ENCODE measurements at places on chromosomes 2 and 18. TPM values are rescaled to one million over a fixed set of nuclear protein-coding genes. Genes with fewer than 3 reads are reported as not detected.

The ZSCAN30 gene
- total RNA-seq = 16.6 TPM

The POTEJ gene
- not detected for total RNA-seq

The REG3G gene
- total RNA-seq = not detected

The CELF4 gene
- not detected for total RNA-seq

The GRB14 gene
- total RNA-seq = 0.88 TPM

The MARCHF7 gene
- total RNA-seq = 102 TPM

The TEX44 gene
- total RNA-seq = not detected

The AKAIN1 gene
- total RNA-seq = not detected

The ABCG5 gene
- not detected for total RNA-seq

The SAG gene
- not detected for total RNA-seq

The TOGARAM2 gene
- 0.72 TPM for total RNA-seq

DNA sequence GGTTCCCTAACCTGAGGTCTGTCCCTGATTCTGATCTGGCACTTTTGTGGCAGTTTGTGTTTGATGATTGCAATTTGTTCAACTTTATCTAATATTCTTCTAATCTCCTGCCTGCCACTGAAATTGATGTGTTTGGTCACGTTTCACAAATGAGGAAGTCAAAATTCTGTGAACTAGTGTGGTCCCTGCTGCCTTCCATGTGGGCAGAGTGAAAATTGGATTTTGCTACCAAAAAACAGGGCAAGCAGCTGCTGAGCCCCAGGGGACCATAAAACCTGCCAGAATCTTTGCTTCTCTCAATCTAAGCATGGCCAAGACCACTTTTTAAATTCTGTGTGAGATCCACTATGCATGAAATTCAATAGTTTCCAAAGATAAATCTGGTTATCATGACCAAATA is 195.5 kb upstream of the CYRIA start:
- H3K4me3 ChIP-seq = no peak overlapping the region
- DNase-seq = no peak
- no peaks in the 10 kb centered on the region for H3K4me1 ChIP-seq
- no peaks in the 10 kb centered on the region for H3K36me3 ChIP-seq
- no peak overlapping the region for H3K27ac ChIP-seq

- no peaks in the 10 kb centered on the region for H3K27me3 ChIP-seq
- peak overlapping the region; percentile 80 for H3K27ac ChIP-seq
- no peaks in the 10 kb centered on the region for H3K36me3 ChIP-seq
- no peak overlapping the region for H3K4me3 ChIP-seq
- peak; percentile 80 for DNase-seq
- peaks cover 37% of the 10 kb centered on the region for H3K4me1 ChIP-seq
Observed at GRCh38 chr18:9825571-9826073, 60.2 kb upstream of the TXNDC2 start.

GRCh38 chr18:47936952-47937351 is 6.5 kb upstream of the SMAD2 start:
- no peaks in the 10 kb centered on the region for H3K36me3 ChIP-seq
- no peak overlapping the region for H3K4me3 ChIP-seq
- H3K27me3 ChIP-seq = peaks cover 39% of the 10 kb centered on the region
- no peaks in the 10 kb centered on the region for H3K4me1 ChIP-seq
- no peak overlapping the region for H3K27ac ChIP-seq

DNA sequence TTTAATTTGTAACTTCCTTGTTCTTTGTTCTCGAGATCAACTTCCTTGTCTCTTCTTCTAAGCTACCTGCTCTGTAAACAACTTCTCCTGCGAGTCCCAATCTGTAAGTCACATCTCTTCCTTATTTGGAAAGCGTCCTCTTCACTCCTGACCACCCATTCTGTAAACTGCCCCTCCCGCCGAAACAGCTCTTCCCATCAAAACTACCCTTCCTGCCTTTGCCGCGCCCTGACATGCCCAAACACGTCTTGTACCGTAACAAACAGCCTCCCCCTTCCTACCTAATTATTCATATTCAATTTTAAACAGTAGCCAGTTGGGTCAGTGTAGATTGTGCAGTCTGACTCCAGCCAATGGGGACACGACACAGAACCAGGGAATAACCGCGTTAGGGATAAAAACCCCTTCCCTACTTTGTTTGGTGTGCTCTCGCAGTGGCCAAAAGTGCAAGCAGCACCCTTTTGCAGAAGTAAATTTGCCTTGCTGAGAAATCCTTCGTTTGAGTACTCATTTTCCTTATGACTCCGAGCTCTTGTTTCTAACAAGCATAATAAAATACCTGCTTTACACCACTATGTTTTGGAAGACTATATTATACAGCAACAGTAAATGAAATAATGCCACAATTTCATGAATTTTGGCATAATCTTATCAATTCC is 39.8 kb downstream of the PIAS2 start:
- no peaks in the 10 kb centered on the region for H3K36me3 ChIP-seq
- no peaks in the 10 kb centered on the region for H3K27me3 ChIP-seq
- no peaks in the 10 kb centered on the region for H3K4me1 ChIP-seq

GRCh38 chr18:8300751-8301410 is 308.4 kb upstream of the RAB12 start:
- no peaks in the 10 kb centered on the region for H3K36me3 ChIP-seq
- H3K27me3 ChIP-seq = no peaks in the 10 kb centered on the region
- H3K4me1 ChIP-seq = peaks cover 13% of the 10 kb centered on the region
- H3K4me3 ChIP-seq = no peak overlapping the region

- DNase-seq = no peak
- H3K36me3 ChIP-seq = no peaks in the 10 kb centered on the region
- H3K27ac ChIP-seq = no peak overlapping the region
- peaks cover 48% of the 10 kb centered on the region for H3K4me1 ChIP-seq
- H3K27me3 ChIP-seq = no peaks in the 10 kb centered on the region
- peak overlapping the region; percentile 92 for H3K4me3 ChIP-seq
Observed at GRCh38 chr2:39434233-39434897, 2.7 kb downstream of the MAP4K3 start.

DNA sequence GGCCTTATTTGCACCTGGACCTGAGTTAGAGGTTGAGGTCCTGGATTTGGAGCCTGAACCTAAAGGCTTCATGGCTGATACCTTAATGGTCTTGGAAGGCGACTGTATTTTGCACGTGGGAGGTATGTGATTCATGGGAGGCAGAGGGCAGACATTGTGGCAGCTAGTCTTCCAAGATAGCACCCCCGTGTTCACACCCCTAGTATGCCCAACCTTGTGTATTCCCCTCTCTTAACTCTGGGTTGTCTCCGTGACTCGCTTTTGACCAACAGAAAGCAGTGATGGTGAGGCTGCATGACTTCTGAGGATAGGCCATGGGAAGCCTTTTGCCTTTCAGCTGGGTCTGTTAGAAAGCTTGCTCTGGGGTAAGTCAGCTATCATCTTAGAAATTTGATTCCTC is 45.8 kb upstream of the HAAO start:
- no peak overlapping the region for H3K4me3 ChIP-seq
- no peak overlapping the region for H3K27ac ChIP-seq

- H3K36me3 ChIP-seq = no peaks in the 10 kb centered on the region
- DNase-seq = peak; percentile 93
- H3K27ac ChIP-seq = peak overlapping the region; percentile 39
- H3K4me3 ChIP-seq = no peak overlapping the region
Observed at GRCh38 chr2:24855726-24856125, 62.5 kb downstream of the CENPO start.

DNA sequence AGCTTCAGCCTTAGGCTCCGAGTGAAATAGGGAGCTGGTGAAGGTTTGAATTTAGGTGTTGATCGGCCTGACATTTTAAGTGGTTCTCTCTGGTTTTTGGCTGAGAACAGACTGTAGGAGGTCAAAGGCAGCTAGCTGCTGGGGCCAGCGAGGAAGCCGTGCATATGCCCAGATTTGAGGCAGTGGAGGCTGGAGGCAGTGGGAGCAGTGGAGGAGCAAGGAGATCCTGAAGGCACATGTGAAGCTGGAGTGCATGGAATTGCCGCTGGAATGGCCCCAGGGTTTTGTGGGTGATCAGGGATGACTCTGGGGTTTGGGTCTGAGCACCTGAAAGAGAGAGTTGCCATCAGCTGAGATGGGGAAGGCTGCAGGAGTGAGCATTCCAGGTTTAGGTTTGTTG is 25.1 kb downstream of the STEAP3 start:
- peak overlapping the region; percentile 36 for H3K27ac ChIP-seq
- DNase-seq = peak; percentile 52

DNA sequence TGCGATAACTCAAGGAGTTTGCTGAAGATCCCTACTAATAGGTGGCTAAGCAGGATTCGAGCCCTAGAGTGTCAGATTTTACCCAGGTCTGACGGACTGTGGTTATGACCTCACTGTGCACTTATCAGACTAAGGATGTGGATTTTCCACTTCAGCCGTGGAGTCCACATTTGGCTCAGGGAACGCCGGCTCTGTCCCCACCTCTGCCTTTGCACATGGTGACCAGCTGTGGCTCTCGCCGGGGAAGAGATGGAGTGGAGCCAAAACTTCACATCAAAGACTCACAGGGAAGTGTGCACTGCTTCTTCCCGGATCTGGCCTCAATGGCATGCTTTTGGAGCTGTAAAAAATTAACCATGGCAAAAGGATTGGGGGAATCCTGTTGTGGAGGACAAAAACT is 249.3 kb upstream of the APCDD1 start:
- no peaks in the 10 kb centered on the region for H3K36me3 ChIP-seq
- DNase-seq = no peak
- H3K27me3 ChIP-seq = peaks cover 5% of the 10 kb centered on the region
- H3K27ac ChIP-seq = no peak overlapping the region
- H3K4me1 ChIP-seq = no peaks in the 10 kb centered on the region
- no peak overlapping the region for H3K4me3 ChIP-seq

DNA sequence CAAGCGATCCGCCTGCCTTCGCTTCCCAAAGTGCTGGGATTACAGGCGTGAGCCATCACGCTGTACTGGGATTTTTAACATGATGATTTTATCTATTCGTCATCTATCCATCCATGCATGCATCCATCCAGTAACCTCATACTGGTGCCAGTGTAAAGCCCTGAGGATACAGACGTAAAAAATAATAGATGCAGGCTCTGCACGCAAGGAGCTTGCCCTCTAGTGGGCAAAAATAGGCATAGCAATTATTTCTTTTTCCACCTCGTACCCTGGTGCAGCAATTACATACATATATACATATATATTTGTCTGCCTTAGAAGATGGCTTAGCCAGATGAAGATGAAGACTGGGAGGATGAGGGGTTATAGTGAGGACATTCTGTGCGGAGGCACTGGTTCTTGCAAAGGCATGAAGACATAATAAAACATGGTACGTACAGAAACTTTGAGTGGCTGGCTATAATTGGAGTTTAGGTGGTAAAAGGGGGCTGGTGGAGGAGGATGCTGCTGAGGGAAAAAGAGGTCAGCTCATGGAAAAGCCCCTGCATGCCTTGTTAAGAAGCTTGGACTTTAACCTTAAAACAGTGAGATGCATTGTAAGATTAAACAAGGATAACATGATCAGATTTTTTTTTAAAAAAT is 19.6 kb upstream of the RPIA start:
- H3K27ac ChIP-seq = no peak overlapping the region
- H3K36me3 ChIP-seq = no peaks in the 10 kb centered on the region
- H3K4me3 ChIP-seq = no peak overlapping the region
- peak; percentile 85 for DNase-seq
- H3K4me1 ChIP-seq = peaks cover 2% of the 10 kb centered on the region

DNA sequence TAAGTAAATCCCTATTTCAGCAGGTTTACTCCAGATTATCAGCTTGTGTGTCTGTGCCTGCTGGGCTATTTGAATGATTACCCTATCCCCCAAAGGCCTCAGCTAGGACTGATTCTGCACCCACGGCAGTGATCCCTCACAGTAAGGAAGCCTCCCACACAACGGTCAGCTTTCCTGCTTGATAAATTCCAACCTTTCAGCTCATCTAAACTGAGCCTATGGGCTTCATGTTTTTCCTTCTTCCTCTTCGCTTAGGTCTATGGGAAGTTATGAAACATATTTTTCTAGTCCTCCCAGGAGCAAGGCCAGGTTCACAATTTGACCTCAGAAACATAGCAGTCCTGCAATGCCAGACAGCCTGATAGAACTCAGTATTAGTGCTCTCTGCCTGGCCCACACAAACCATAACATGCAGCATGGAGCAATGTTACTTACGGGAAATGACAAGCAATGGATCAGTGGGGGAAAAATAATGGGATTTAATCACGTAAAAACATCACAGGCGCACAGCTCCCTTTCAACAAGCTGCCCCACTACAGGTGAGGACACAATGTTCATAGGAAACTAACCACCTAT is 170.9 kb downstream of the ZNF521 start:
- H3K36me3 ChIP-seq = no peaks in the 10 kb centered on the region
- no peaks in the 10 kb centered on the region for H3K27me3 ChIP-seq
- DNase-seq = no peak
- H3K27ac ChIP-seq = no peak overlapping the region

DNA sequence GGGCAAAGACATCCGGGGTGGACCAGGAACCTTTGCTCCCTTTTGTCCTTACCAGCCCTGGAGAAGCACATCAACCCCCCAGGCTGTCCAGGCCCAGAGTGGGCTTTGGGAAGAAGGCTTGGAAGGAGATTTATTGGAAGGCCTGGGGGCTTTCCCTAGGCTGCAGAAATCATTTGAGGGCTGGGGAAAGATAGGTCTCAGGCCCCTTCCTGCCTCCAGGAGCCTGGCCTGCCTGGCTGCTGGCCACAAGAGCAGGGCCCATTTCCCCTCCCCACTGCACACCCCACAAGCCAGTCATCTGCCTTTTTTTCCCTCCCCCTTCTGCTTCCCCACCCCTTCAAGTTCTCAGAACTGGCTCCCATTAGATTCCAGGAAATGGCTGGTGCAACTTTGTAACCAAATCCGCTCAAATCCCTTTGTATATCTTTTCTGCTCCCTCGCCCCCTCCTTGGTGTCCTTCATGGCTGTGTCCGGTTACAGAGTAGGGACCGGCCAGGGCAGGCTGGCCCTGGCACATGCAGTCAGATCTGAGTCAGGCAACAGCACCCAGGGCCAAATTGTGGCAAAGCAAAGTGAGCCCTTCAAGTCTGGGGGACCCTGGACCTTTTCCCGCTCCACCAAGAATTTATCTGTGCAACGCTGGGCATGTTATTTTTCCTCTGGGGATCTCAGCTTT is 20.8 kb upstream of the TNP1 start:
- no peaks in the 10 kb centered on the region for H3K36me3 ChIP-seq
- no peak overlapping the region for H3K4me3 ChIP-seq
- no peaks in the 10 kb centered on the region for H3K27me3 ChIP-seq
- no peak overlapping the region for H3K27ac ChIP-seq
- peak; percentile 81 for DNase-seq

- peak; percentile 64 for DNase-seq
- peak overlapping the region; percentile 86 for H3K27ac ChIP-seq
- H3K4me3 ChIP-seq = no peak overlapping the region
- H3K36me3 ChIP-seq = peaks cover 4% of the 10 kb centered on the region
- peaks cover 23% of the 10 kb centered on the region for H3K4me1 ChIP-seq
Observed at GRCh38 chr2:159010340-159010739, 41.9 kb downstream of the TANC1 start.

GRCh38 chr18:58195278-58195765 is 151.3 kb downstream of the NEDD4L start:
- H3K4me1 ChIP-seq = peaks cover 14% of the 10 kb centered on the region
- no peaks in the 10 kb centered on the region for H3K36me3 ChIP-seq
- H3K4me3 ChIP-seq = peak overlapping the region; percentile 68
- no peaks in the 10 kb centered on the region for H3K27me3 ChIP-seq

DNA sequence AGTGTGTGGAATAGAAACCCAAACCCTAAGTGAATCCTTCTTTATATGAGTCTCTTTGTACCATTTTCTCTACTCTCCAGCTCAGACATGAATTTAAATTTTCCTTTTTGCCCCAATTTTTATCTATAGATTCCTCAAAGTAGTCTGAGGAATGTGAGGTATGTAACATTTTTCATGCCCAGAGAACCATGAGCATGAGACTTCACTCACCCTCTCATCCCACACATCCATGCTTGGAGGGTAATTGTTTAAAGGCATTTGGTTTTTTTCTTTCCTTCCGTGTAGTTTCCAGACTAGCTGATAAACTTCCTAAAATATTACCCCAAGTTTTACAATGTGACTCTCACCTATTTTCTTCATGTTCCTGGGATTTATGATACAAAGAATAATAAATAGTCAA is 2056.8 kb upstream of the CELF4 start:
- no peaks in the 10 kb centered on the region for H3K4me1 ChIP-seq
- DNase-seq = no peak
- no peak overlapping the region for H3K4me3 ChIP-seq
- H3K27ac ChIP-seq = no peak overlapping the region
- no peaks in the 10 kb centered on the region for H3K36me3 ChIP-seq
